Activated CD4-positive, alpha-beta T cell treated with anti-CD3 and anti-CD28 coated beads, Interleukin-2, Interleukin-4, amounts not matched to agents 100 ng/mL and 50 ng/mL, durations not matched to agents 16 hours and 8 hours (primary cell): ENCODE measurements at places on chromosomes 3 and 15.

GRCh38 chr3:77149382-77149781 is 109.5 kb downstream of the ROBO2 start:
- no peak for DNase-seq

DNA sequence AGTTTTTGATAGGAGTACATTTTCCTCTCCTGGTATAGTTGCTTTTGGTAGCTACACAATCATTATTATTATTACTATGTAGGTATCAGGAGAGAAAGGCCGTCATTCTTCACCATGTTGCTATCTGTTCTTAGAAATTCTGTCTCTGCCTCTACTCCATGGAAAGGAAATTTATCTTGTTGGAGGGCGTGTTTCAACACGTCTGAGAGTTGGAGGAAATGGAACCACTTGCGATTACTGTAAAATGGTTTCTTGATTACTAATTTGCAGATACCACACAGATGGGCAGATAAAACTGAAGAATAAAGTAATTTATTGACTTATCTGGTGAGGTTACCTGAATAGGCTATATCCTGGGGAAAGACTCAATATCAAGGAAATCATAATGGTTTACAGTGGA is 488.4 kb downstream of the NR2F2 start:
- DNase-seq: no peak

- no peak for DNase-seq
Observed at GRCh38 chr3:137116619-137117018, 158.8 kb downstream of the IL20RB start.

- no peak for DNase-seq
Observed at GRCh38 chr3:10717756-10718155, 98.3 kb upstream of the SLC6A11 start.

DNA sequence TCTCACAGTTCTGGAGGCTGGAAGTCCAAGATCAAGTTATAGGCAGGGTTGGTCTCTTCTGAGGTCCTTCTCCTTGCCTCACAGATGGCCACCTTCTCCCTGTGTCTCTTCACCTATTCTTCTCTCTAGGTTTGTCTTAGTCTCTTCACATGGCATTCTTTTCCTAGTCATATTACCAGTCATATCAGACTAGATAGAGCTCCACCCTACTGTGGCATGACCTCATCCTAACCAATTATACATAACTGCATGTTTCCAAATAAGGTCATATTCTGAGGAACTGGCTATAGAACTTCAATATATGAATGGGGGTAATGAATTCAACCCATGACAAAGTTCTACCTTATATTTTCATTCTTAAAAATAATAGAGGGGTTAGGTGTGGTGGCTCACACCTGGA is 196.4 kb upstream of the UBE3A start:
- DNase-seq: no peak

DNA sequence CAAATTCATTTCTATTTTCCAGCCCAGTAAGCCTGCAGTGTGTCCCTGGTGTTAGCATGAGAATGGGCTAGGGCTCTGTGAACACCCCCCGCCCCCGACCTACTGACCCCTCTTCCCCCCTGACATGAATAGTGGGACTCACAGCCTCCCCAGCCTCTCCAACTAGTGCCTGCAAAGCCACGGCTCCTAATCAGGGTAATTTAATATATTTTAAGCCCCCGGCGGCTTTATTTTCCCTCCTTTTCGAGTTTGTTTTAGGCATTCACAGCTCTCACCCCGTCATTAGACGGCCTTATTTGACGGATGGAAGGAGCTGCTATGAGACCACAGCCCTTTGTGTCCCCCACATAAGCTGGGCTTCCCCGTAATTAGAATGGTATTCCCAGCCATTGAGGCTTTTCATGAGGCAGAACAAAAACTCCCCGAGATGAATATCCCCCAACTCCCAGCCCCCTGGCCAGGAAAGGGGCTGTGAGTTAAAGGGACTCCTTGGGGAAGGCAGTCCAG is 78.3 kb upstream of the POLG start:
- DNase-seq: no peak

- no peak for DNase-seq
Observed at GRCh38 chr15:77143616-77144015, 72.7 kb upstream of the TSPAN3 start.

- no peak for DNase-seq
Observed at GRCh38 chr3:142315083-142315482, 89.7 kb upstream of the GK5 start.

- DNase-seq: no peak
Observed at GRCh38 chr3:67706934-67707333, 52.5 kb upstream of the SUCLG2 start.

- DNase-seq: no peak
Observed at GRCh38 chr15:48556159-48556897, 89.2 kb downstream of the FBN1 start.
